ENCODE measurements at places on chromosomes 11 and 22. TPM values are rescaled to one million over a fixed set of nuclear protein-coding genes. Genes with fewer than 3 reads are reported as not detected.
A peak's percentile ranks its signal among the peaks of the same experiment; 100 is the strongest.

Gene AAMDC
- total RNA-seq, result 7.4 TPM

GRCh38 chr11:74572349-74572748, 20.0 kb upstream of the POLD3 start:
- no peak for DNase-seq

- no peak for DNase-seq
These were observed 91.4 kb upstream of the BIRC3 start for GRCh38 chr11:102225689-102226568.

DNA sequence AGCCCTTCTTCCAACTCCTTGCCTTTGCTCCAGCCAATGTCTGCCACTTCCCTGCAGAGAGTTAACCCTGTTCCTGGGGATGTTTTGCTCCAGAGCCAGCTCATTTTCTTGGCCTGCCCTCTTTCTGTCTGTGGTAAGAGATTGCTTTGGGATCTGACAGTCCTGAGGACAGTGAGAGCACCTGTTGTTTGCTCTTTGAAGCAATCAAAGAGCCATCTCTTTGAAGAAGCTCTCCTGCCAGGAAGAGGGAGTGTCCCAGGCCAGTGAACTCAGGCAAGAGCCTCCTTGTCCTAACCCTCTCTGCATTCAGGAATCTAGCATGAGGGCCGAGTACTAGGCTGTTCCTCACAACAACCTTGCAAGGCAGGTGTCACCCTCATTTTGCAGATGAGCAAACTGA, 42.2 kb downstream of the TRAF6 start:
- DNase-seq, result no peak

Gene KRTAP5-1
- not detected for total RNA-seq

DNA sequence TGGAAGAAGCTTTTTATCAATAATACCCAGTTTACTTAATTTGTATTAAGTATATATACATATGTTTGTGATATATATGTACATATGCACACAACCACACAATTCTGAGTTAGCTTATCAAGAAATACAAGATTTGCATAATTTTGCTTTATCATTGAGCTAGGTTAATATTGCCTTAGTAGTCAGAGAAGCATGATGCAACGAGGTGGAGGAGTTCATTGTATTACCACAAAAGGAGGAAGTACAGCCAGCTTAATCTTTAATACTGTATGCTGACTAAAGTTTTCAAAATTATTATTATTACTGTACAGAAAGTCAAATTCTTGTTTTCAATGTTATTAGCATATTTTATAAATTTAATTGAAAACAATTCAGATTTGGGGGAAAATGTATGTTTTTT, 278.4 kb upstream of the PDGFD start:
- no peak for DNase-seq

GRCh38 chr22:27684901-27685300, 116.7 kb downstream of the MN1 start:
- DNase-seq, result no peak

GRCh38 chr22:41917903-41918791, 3.3 kb upstream of the SHISA8 start:
- peak; percentile 46 for DNase-seq

- no peak for DNase-seq
These were observed 89.5 kb upstream of the HTATIP2 start for GRCh38 chr11:20274031-20274430.

- no peak for DNase-seq
These were observed 12.5 kb downstream of the ASCC2 start for GRCh38 chr22:29825578-29825977.

DNA sequence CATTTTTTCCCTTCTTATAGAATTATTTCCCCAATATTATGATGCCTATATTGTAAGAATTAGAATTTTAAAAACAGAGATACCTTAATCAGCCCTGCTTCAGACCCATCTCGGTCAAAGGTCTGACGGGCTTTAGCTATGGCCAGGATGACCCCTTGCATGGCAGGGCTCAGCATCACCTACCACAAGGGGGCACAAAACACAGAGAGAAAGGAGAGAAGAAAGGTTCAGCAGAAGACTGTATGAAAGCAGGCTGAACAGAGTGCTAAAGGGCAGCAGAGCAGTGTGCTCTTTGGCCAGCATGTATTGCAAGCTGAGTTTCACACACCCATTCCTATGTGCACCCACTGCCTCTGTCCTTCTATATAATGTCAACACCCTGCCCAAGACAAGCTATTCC, 26.8 kb downstream of the CLDN25 start:
- DNase-seq, result peak; percentile 41

DNA sequence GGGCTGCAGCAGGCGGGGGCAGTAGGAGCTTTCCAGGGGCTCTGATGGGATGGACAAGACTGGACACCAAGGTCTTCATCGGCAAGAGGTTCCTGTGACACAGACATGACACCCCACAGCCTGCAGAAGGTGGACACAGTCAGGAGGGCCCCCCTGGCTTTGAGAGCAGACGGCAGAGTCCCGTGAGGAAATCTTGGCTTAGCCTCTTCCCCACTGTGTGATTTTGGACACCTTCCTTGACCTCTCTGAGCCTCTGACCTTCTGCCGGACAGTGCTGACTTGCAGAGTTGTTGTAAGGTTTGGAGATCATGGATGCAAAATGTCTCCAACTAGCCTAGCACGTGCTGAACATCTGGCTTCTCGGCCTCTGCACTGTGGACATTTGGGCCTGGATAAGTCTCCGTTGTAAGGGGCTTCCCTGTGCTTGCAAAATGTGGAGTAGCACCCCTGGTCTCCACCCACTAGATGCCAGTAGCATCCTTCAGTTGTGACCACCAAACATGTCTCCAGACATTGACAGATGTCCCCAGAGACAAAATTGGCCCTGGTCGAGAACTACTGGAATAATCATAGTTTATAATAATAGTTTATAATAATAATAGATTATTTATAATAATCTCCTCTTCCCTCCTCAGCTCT, 54.6 kb downstream of the MCM5 start:
- no peak for DNase-seq

DNA sequence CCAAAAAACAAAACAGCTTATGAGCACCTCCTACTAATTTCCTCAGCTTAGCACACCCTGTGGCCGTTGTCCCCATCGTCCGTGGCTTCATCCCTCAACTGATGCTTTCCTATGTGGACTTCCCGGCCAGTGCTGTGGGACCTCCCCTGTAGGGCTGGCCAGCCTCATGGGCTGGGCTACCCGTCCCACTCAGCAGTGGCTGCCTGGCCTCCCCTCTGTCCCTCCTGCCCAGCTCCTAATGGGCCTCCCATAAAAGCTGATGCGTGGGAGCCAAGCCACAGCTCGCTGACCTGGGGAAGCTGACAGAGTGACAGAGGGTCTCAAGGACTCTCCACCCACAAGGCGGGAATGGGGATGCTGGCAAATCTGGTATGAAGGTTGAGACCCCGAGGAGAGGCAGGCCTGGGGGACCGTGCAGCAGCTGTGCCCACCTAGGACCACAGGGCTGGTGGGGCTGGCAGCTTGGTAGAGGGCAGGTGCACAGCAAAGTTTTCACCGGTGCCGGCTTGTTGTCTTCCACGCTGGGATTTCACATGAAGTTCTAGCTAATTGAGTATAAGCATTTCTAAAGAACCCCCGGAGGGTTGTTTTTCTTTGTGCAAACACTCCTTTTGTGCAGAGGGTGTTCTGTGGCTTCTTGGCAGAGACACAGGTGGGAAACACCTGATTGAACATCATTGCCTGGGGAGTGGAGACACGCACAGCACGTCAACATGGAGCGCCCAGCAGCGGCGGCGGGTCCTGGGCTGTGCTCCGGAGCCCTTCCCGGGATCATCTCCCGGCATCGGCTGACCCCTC, 23.2 kb downstream of the TBX1 start:
- DNase-seq, result no peak

GRCh38 chr11:116580799-116581198, 192.0 kb downstream of the BUD13 start:
- no peak for DNase-seq

DNA sequence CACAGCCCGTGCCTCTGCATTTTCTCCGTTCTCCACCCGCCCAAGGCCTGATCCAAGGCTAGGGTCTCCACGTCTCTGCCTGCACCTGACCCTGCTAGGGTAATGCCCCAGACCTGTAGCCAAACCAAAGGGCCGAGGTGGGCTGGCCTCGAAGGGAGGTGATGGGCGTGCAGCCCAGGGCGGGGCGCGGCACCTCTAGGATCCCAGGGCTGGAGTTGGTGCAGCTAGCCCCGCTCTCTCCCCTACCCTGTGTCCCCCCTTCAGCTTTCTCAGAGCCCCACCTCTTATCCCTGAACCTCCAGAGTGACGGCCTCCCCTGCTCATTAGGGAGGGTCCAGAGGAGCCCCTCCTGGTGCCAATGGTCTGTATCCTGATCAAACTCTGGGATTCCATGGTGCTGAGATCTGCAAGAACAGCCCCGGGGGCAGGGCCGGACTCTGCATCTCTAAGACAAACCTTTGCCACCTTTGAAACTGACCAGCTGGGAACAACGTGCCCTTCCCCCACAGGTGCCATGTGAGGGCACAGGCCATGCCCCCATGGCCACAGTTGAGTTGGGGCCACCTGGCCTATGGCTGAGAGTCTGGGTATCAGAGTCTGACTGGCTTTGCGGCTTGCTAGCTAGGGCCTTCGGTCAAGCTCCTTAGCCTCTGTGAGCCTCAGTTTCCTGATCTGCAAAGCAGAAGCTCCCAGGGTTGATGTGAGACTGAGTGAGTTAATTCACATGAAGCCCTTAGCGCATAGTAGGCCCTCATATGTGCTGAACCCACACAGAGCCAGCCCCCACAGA, 23.1 kb upstream of the CBX7 start:
- DNase-seq, result no peak

DNA sequence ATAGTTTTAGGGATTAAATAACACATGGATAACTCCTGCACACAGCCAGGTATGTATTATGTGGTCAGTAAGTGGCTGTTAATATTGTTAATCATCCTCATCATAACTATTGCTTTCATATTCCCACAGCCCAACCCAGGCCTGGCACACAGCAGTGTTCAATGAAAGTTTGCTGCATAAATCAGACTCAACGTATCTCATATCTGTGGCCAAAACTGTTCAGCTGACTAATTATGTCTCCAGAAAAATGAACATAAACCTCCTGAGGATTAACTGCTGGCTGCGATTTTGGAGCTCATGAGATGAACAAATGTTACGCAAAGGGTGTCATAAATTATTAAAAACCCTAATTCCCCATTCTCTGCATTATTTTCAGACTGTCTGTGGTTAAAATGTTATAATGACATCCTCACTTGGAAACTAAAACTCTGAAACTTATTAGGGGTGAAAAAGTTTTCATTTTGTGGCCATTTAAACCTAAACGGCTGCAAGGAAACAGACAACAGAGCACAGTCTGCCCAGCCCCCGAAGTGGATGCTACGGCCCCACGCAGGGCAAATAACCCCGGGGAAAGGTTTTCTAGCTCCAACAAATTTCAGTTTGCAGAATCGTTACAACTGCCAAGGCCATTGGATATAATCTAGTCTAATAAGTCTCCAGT, 17.3 kb downstream of the ABCC8 start:
- no peak for DNase-seq

DNA sequence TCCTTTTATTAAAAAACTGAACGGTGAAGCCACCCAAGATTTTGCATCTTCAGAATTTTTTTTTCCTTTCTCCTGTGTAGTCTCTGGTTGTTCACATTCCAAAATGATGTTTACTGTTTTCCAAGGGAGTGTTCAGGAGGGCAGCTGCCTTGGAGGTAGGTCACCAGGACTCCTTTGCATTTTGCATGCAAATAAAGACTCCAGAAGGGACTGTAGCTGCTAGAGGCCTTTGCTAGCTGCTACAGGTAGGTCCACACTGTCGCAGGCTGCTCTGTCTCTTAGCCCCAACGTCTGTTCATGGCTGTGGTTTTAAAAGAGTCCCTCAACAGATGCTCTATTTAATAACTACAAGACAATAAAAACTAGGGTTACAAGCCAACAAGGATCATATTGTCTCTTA, 11.4 kb downstream of the CTSC start:
- DNase-seq, result no peak

GRCh38 chr11:61962213-61963015, 5.0 kb downstream of the FTH1 start:
- no peak for DNase-seq

DNA sequence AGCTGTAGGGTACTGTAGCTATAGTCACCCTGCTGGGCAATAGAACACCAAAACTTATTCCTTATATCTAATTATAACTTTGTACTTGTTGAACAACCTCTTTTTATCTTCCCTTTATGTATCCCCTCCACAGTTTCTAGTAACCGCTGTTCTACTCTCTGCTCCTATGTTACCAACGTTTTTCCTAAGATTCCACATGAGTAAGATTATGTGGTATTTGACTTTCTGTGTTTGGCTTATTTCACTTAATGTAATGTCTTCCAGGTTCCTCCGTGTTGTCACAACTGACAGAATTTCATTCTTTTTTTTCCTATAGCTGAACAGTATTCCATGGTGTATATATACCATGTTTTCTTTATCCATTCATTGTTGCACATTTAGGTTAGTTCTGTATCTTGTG, 258.4 kb downstream of the DYNC2H1 start:
- no peak for DNase-seq

DNA sequence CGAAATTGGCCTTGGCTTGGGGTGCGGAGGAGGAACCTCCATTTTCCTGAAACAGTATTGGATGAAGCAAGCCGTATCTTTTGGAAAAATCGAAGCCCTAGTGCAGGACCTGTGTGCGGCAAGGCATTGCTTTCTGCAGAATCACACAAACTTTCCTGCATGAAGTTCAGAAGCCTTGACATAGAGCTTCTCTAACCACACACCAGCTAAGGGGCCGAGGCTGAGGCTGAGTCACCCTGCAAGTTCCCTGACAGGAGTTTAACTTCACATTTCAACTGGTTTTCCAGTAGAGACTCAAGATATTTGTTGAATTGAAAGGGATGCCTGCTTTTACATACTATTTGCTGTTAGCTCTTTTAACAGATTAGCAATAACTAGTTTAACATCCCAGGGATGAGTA, 67.8 kb downstream of the TCF20 start:
- DNase-seq, result no peak

GRCh38 chr11:58574881-58575280, 775 bp downstream of the LPXN start:
- no peak for DNase-seq

GRCh38 chr22:28896611-28897010, 13.2 kb downstream of the ZNRF3 start:
- no peak for DNase-seq

DNA sequence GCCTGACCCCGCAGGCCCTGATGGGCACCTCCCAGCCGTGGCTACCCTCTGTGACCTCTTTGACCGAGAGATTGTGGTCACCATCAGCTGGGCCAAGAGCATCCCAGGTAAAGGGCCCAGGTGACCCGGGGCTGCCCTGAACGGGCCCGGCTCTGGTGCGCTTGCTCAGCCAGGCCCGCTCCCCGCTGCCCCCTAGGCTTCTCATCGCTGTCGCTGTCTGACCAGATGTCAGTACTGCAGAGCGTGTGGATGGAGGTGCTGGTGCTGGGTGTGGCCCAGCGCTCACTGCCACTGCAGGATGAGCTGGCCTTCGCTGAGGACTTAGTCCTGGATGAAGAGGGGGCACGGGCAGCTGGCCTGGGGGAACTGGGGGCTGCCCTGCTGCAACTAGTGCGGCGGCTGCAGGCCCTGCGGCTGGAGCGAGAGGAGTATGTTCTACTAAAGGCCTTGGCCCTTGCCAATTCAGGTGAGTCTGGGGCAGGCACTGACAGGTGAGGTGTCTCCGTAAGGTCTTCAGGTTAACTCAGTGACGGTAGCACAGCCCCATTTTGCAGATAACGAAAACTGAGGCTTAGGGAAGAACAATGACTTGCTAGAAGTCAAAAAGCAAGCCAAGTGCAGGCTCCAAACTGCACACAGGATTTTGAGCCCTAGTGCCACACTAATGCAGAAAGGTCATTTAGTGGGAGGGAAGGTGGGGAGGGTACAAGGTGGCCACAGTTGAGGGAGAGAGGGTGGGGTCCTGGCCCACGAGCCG, 2.4 kb downstream of the TRMT112 start:
- DNase-seq, result no peak
